A549 treated with RU486 at 1 μM for 4 hours (cell line): ENCODE measurements at places on chromosomes 7 and 10. TPM values are rescaled to one million over a fixed set of nuclear protein-coding genes. Genes with fewer than 3 reads are reported as not detected.

NPSR1 gene
- total RNA-seq = not detected in 5 replicates

THSD7A gene
- 1.3 to 3.3 TPM (median 2.6 TPM) in 5 replicates for total RNA-seq

GALNT17 gene
- total RNA-seq = not detected in 5 replicates

TMEM236 gene
- 0.03 to 0.07 TPM (median 0.06 TPM) in 5 replicates for total RNA-seq

SLC16A12 gene
- 0.05 TPM in 1 of 5 replicates, not detected in the others for total RNA-seq

PAPOLB gene
- total RNA-seq = not detected in 5 replicates

EGR2 gene
- 0.29 to 0.75 TPM (median 0.38 TPM) in 5 replicates for total RNA-seq

GIMAP8 gene
- not detected in 5 replicates for total RNA-seq

CRPPA gene
- total RNA-seq = 0.27 to 1.3 TPM (median 0.67 TPM) in 5 replicates

PLXNA4 gene
- 1.2 to 1.7 TPM (median 1.6 TPM) in 5 replicates for total RNA-seq

PNLIPRP2 gene
- 0.10 to 0.32 TPM in 2 of 5 replicates, not detected in the others for total RNA-seq

PLAU gene
- total RNA-seq = 119 to 135 TPM (median 123 TPM) in 5 replicates

PIP gene
- 0.28 TPM in 1 of 5 replicates, not detected in the others for total RNA-seq

LBX1 gene
- total RNA-seq = not detected in 5 replicates

GSAP gene
- 1.8 to 2.8 TPM (median 2.5 TPM) in 5 replicates for total RNA-seq

MIOS gene
- 10.6 to 21.6 TPM (median 19.2 TPM) in 5 replicates for total RNA-seq

UPK3BL2 gene
- total RNA-seq = 1.6 to 2.3 TPM (median 2.0 TPM) in 5 replicates

RNF133 gene
- total RNA-seq = not detected in 5 replicates

ITIH2 gene
- 0.08 to 0.36 TPM (median 0.27 TPM) in 5 replicates for total RNA-seq

DNMBP gene
- total RNA-seq = 26.5 to 40.9 TPM (median 34.6 TPM) in 5 replicates

C7orf57 gene
- total RNA-seq = 0.17 to 0.32 TPM (median 0.21 TPM) in 4 of 5 replicates, not detected in the other

COL1A2 gene
- total RNA-seq = 0.03 to 0.08 TPM in 2 of 5 replicates, not detected in the others

GHRHR gene
- total RNA-seq = 0.29 TPM in 1 of 5 replicates, not detected in the others

RNLS gene
- 7.0 to 9.2 TPM (median 8.0 TPM) in 5 replicates for total RNA-seq

GDF2 gene
- not detected in 5 replicates for total RNA-seq
